Mucosa of gallbladder (tissue), 1 donor: ENCODE measurements at places on chromosomes 7 and 10. TPM values are rescaled to one million over a fixed set of nuclear protein-coding genes. Genes with fewer than 3 reads are reported as not detected.
A peak's percentile ranks its signal among the peaks of the same experiment; 100 is the strongest.

DNA sequence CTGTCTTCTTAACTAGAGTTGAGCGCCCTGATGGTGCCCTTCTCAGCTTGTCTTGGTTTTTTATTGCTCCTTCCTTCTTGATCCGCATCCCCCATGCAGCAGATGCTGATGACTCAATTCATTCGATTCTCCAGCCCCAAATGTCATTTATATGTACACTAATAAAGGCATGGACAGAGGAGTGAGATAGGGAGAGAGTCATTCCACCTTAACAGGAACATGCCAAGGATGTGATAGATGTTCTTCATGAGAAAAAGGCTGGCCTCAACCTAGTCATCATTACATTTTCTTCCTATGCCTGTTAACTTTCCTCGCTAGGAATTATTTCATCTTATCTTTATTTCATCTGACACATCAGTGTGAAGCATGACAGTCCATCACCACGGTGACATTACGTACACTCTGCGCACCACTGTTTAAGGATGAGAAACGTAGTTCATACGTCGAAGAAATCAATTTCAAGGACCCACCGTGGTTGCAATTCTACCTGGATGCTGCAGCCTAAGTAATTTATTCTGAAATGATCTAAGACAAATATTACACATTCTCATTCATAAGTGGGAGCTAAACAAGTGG, 150.3 kb upstream of the FAM171A1 start:
- DNase-seq: no peak

GDF2 gene
- total RNA-seq: not detected

ACSM6 gene
- not detected for total RNA-seq

- no peak for DNase-seq
These were observed 5.2 kb downstream of the AGAP3 start for GRCh38 chr7:151091431-151091830.

ENTPD1 gene
- 68.3 TPM for total RNA-seq

GRCh38 chr7:105016068-105016708, 2.2 kb downstream of the KMT2E start:
- DNase-seq: no peak

DNA sequence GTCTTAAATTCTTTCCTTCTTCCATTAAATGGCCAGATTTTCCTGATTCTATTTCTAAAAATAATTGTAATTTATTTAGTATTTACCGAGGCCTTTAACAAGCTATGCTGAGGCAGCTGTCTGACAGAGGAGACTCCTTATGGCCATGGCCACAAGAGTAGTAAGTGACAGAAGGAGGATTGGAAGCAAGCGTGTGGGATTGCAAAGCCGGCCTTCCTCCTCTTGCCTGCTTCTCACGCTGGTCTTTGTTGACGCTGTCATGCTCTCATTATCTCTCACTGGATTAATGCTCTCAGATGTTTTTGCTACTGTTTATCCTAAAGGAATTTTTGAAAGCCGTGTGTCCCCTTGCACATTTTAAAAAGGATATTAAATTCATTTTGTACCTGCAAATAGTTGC, 546.3 kb downstream of the SDK1 start:
- DNase-seq: no peak

DRGX gene
- total RNA-seq: not detected

LIPF gene
- not detected for total RNA-seq

GRCh38 chr10:44968091-44968490, 8.5 kb downstream of the RASSF4 start:
- DNase-seq: peak; percentile 53

DNA sequence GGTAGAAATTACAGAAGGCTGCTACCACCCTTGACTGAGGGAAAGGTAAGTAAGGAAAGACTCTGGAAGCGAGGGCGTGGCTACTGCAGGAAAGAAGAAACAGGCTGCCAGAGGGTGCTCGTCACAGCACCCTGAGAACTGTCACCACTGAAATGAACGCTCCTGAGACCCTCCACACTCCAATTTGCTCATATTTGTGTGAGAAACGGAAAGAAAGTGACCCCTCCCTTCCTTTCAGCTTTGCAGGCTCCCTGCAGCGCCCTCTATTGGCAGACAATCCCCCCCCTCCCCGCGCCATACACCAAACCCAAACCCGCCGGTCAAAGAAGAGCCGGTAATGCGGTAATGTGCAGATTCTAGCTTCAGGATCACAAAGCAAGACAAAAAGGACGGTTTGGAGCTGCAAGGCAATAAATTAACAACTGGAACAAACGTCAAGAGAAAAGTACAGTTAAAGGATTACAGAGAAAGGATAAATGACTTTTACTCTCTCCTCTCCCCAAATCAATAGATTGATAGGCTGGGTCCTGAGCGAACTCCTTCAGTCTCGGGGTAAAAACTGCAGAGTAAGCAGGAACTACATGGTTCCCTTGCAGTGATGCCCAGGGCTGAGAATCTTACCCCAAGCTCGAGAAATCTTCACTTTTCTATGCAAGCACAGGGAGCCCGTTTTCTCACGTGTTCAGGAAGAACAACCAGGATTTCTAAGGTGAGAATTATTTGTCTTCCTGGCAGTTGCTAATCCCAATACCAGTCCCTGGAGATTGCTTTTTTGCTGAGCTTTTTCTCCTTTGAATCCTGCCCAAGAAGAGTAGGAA, 47.6 kb downstream of the STEAP1B start:
- DNase-seq: peak; percentile 60

AS3MT gene
- 5.4 TPM for total RNA-seq

- DNase-seq: peak; percentile 12
These were observed 202.6 kb upstream of the FOXK1 start for GRCh38 chr7:4479367-4480039.

DNA sequence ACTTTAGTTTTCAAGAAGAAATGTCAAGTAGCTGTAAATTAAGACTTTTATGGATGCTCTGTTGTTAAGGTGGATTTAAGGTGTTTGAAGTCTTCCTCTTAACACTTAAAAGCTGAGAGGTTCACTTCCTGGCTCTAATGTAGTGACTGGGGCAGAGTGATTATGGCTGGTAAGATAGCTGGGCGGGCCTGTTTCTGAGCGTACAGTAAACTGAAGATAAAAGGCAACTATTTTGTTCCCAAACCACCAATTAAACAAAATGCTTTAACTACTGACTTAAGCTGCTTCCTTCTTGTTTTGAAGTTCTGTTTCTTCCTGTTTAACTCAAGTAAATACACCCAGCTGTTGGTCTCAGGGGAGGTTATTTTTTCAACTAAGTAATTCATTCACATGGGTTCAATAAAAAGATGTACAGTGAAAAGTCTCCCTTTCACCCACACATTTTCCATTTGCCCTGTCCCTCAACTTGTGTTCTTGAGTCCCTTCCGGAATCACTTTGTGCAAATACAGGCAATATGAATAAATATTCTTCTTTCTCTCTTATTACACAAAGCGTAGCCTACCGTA, 19.3 kb downstream of the VWA2 start:
- no peak for DNase-seq

FAM3C gene
- 64.8 TPM for total RNA-seq

DNA sequence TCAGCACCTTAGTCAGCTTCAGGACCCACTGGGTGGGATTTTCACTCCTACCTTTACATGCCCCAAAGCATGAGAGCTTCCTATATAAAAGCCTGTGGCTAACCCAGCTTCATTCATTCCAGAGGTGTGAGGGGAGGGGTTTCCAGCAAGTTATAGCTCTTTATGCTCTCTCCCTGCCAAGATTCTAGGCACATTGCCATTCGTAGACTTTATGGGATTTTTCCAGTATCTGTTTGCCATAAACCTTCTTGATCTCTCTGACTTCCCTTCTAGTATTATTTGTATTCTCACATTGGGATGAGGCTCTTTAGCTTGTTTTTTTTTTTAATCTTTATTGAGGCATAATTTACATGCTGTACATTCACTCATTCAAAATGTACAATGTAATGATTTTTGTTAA, 67.5 kb downstream of the POU6F2 start:
- DNase-seq: no peak

GRCh38 chr7:27346531-27347275, 104.1 kb downstream of the EVX1 start:
- peak; percentile 30 for DNase-seq

- DNase-seq: no peak
These were observed 249.1 kb downstream of the DNAJB9 start for GRCh38 chr7:108818742-108819141.

- DNase-seq: no peak
These were observed 409.3 kb downstream of the RPS24 start for GRCh38 chr10:78442836-78443550.

GRCh38 chr7:142581341-142581740, 167.9 kb upstream of the PRSS1 start:
- no peak for DNase-seq

DNA sequence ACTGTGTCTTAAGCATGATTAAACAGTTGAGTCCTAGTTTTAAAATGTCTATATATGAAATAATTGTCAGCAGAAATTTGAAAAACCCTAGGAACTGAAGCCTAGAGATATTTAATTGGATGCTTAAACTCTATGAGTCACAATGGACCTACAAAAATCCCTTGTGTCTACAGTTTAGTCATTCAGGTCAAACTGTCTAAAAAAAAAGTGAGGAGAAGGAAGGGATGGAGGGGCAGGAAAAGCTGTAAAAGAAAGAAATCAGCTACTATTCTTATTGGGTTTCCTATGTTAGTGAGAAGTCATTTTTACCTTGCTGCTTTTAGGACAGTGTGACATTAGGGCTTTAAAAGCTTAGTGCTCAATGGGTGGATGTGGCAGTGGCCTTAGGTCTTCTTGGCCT, 406.1 kb upstream of the FZD8 start:
- no peak for DNase-seq

DNA sequence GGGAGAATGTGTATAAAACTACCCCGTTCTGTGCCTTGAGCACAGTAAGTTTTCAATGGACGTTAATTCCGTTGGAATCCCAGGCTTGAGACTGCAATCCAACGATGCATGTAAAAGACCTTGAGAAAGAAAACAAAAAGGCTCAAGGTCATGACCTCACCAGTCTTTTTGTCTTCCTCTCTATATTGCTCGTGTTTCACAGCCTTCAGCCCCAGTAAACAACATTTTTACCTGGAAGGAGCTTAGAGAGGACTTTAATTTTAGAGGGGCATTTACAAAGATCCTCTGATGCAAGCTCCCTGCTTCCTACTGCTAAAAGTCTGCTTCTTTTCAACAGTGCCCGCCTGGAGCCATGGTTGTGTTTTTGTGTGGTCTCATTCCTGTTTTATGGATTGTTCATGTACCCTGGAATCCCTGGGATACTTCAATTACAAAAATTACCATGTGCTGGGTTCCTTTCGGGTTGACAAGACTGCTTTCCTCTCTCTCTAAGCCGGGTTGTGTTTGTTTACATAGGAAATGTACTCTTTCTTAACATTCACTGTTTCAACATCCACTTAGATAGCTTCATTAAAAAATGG, 320.1 kb upstream of the NFE2L3 start:
- no peak for DNase-seq
